Mesothelial cell of epicardium (in vitro differentiated cells): ENCODE measurements at places on chromosomes 4 and X.

- peaks cover 31% of the 10 kb centered on the region for H3K27me3 ChIP-seq
- H3K4me1 ChIP-seq, result peaks cover 11% of the 10 kb centered on the region
- peak overlapping the region; percentile 89 for H3K4me3 ChIP-seq
- no peaks in the 10 kb centered on the region for H3K36me3 ChIP-seq
These were observed 10.7 kb upstream of the DLG3 start for GRCh38 chrX:70433848-70434351.

GRCh38 chr4:6502747-6503465, 30.5 kb upstream of the PPP2R2C start:
- H3K4me1 ChIP-seq, result no peaks in the 10 kb centered on the region
- no peak for DNase-seq
- H3K27me3 ChIP-seq, result peaks cover 42% of the 10 kb centered on the region

GRCh38 chr4:43564591-43564990, 672.1 kb downstream of the GRXCR1 start:
- no peak for DNase-seq
- H3K4me1 ChIP-seq, result no peaks in the 10 kb centered on the region
- H3K36me3 ChIP-seq, result no peaks in the 10 kb centered on the region
- H3K4me3 ChIP-seq, result no peak overlapping the region
- no peak overlapping the region for H3K27ac ChIP-seq

GRCh38 chrX:135581496-135581895, 61.0 kb downstream of the INTS6L start:
- H3K4me1 ChIP-seq, result no peaks in the 10 kb centered on the region
- no peak overlapping the region for H3K4me3 ChIP-seq
- H3K27me3 ChIP-seq, result no peaks in the 10 kb centered on the region
- H3K27ac ChIP-seq, result no peak overlapping the region
- DNase-seq, result no peak
- H3K36me3 ChIP-seq, result peaks cover 25% of the 10 kb centered on the region

DNA sequence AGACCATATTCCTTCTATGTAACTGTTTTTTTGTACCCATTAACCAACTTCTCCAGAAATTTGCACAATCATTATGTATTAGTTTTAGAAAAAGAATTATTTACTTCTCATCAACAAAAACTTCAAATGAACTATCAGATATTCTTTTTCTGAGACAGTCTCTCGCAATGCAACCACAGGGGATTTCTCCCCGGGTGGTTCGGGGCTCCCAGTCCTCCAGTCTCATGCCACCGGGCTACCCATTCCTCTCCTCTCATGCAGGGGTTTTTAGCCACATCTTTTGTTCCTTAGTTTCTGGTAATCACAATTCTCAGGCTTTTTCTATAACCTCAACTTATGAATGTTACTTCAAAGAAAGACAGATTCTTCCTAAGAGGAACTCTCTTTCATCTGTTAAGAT, 46.6 kb upstream of the CLNK start:
- no peak overlapping the region for H3K4me3 ChIP-seq
- H3K27me3 ChIP-seq, result peaks cover 1% of the 10 kb centered on the region
- no peaks in the 10 kb centered on the region for H3K36me3 ChIP-seq
- H3K4me1 ChIP-seq, result peaks cover 1% of the 10 kb centered on the region
- DNase-seq, result no peak

DNA sequence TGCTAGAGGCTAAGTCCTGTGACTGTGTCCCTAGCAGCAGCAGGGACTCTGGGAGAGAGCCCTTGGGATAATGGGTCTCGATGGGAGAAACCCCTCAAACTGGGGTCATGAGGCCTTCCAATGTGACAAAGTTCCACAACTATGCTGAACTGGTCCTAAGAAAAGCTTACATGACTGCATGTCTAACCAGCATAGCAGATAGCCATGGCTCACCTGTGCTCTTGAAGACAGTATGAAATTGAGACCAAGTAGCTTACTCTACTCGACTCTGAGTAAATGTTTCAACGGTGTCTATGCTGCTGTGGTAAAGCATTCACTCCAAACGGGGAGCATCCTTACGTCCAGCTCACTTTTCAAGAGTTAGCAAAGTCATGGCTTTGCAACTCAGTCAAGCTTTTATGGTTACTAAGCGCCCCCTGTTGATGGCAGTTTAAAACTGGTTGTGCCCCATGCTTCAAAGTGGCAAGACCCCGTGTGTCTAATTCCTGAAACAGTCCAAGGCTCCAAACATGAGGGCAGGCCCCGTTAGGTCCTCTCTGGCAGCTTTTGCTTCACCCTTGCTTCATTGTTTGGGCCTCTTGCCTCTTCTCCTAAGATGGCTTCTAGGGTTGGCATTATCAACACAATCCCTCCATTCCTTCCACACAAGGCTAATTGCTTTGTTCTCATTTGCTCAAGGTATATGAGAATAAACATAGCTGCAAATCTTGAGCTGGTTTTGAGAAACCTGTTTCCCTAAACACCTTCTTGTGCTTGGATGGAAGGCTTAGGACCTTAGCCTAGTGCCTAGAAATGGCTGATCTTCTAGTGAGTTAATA, 46.6 kb downstream of the CCNG2 start:
- H3K27ac ChIP-seq, result no peak overlapping the region
- H3K27me3 ChIP-seq, result peaks cover 2% of the 10 kb centered on the region
- H3K36me3 ChIP-seq, result no peaks in the 10 kb centered on the region
- peak; percentile 59 for DNase-seq
- H3K4me3 ChIP-seq, result no peak overlapping the region

DNA sequence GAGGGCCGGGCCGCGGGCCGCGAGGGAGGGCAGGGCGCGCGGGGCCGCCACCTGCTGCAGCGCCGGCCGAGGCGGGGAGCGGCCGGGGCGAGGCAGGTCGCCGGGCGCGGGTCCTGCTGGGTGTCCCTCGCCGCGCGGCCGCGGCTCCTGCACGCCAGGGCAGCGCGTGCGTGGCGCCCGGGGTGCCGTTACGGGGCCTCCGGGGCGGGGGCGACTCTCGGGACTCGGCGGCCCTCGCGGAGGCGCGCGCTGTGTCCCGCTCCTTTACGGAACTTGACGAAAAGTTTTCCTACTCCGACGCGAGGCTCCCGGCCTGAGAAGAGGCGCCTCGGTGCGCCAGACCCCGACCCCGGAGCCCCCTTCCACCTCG, 329 bp downstream of the TBC1D14 start:
- H3K27me3 ChIP-seq, result peaks cover 12% of the 10 kb centered on the region
- H3K36me3 ChIP-seq, result no peaks in the 10 kb centered on the region
- peak overlapping the region; percentile 96 for H3K4me3 ChIP-seq
- peak; percentile 63 for DNase-seq
- H3K4me1 ChIP-seq, result peaks cover 29% of the 10 kb centered on the region
- H3K27ac ChIP-seq, result peak overlapping the region; percentile 93

DNA sequence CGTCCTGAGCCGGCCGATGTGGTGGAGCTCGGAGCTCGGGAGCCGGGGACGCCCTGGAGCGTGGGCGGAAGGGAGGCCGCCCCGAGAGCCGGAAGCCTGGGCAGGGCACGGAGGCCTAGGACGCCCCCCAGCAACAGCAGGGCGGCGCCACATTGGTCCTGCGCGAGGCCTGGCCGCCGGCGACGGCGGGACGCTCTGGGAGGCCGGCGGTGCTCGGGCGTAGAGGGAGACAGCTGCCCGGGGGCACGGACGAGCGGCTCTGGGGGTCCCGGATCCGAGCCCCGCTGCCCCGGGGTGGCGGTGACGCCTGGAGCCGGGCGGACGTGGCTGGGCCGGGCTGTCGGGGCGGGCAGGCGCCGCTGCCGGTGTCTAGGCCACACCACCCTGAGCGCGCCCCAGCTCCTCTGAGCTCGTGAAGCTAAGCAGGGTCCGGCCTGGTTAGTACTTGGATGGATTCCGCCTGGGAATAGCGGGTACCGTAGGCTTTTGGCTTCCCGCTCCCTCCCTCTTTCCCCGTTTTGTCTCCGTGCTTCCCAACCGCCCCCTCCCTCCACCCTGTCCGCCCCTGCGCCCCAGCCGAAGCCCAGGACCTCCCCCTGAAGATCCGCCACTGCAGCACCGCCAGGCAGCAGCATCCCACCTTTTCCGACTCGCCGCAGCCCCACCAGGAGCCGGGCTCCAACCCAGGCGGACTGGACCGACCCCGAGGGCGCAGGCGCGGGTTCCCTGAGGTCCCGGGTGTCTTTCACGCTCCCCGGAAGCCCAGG, 12.1 kb downstream of the FRG2 start:
- no peaks in the 10 kb centered on the region for H3K4me1 ChIP-seq
- no peak for DNase-seq
- peaks cover 9% of the 10 kb centered on the region for H3K36me3 ChIP-seq
- H3K4me3 ChIP-seq, result no peak overlapping the region

DNA sequence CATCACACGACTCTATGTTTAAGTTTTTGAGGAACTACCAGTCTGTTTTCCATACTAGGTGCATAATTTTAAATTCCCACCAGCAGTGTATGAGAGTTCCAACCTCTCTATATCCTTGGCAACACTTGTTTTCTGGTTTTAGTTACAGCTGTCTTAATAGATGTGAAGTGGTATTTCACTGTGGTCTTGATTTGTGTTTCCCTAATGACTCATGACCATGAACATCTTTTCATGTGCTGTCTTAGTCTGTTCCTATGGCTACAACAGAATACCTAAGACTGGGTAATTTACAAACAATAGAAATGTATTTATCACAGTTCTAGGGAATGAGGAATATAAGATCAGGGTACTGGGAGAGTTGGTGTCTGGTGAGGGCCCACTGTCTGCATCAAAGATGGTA, 51.5 kb upstream of the GPR78 start:
- no peaks in the 10 kb centered on the region for H3K27me3 ChIP-seq
- no peak overlapping the region for H3K27ac ChIP-seq
- DNase-seq, result no peak
- no peak overlapping the region for H3K4me3 ChIP-seq
- H3K4me1 ChIP-seq, result peaks cover 41% of the 10 kb centered on the region

- no peaks in the 10 kb centered on the region for H3K4me1 ChIP-seq
- no peak overlapping the region for H3K4me3 ChIP-seq
- no peak for DNase-seq
These were observed 22.5 kb downstream of the APOOL start for GRCh38 chrX:85026170-85026569.
